Hippocampal formation (tissue), 2 donors: ENCODE measurements at places on chromosomes 3 and 15.

DNA sequence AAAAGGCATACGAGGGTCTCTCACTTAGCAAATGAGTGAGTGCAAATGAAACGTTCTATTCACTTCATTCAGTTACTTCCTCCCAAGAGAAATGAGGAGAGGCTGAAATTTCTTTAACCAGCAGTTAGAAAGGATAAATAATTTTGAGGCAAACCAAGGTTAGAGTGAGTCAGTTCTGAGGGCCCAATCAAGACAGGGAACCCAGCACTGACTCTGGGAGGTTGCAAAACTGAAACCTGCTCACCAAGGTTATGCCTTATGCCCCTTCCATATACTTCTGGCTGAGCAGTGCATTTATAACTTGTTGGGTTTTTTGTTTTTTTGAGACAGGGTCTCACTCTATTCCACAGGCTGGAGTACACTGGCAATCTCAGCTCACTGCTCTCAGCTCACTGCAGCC lies 4.5 kb upstream of the RPSA start:
- no peak for DNase-seq

GRCh38 chr15:99212406-99212805 lies 37.0 kb downstream of the TTC23 start:
- no peak for DNase-seq

DNA sequence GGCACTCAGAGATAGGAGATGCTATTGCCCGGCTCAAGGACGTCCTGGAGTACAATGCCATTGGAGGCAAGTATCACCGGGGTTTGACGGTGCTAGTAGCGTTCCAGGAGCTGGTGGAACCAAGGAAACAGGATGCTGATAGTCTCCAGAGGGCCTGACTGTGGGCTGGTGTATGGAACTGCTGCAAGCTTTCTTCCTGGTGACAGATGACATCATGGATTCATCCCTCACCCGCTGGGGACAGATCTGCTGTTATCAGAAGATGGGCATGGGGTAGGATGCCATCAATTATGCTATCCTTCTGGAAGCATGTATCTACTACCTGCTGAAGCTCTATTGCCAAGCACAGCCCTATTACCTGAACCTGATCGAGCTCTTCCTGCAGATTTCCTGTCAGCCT lies 26.4 kb downstream of the BCL2A1 start:
- no peak for DNase-seq

DNA sequence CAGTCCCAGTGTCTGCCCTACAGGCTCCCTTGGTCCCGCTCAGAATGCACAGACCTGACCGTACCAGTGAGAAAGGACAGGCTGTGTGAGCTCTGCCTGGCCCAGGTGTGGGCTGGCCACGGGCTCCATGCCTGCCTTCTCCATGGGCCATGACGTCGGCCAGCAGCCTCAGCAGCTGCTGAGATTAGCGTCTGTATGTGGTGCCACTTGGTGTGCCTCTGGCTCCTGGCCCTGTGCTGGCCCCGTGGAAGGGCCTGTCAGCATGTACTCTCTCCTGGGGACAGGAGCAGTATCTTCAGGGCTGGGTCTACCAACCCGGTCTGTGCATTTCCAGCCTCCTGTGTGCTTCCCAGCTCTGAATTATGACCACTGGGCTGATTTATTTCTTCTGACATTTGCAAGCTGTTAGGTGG lies 25.7 kb downstream of the KLF13 start:
- DNase-seq: no peak

GRCh38 chr3:42191443-42191747 lies 74.6 kb downstream of the CCK start:
- DNase-seq: no peak

GRCh38 chr3:152048831-152049230 lies 175.4 kb downstream of the SUCNR1 start:
- DNase-seq: no peak

DNA sequence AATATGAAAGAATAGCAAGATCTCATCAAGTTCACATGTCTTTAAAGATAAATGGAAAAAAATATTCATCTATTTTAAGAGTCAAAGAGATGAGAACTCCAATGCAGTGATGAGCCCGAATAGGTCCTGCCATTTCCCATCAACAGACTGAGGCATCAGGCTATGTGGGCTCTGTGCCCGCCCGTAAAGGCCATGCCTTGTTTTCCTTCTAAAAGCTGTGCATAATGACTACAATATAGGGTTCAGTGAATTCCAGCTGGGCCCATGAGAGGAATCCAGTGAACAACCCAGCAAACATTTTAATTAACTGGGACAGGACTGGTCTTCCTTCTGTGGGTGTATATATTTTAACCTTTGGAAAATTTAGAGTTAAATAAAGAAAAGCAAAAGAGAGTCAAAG lies 44.6 kb downstream of the RASGRP1 start:
- no peak for DNase-seq

- no peak for DNase-seq
Observed at GRCh38 chr3:131933665-131934064, 101.1 kb downstream of the CPNE4 start.

DNA sequence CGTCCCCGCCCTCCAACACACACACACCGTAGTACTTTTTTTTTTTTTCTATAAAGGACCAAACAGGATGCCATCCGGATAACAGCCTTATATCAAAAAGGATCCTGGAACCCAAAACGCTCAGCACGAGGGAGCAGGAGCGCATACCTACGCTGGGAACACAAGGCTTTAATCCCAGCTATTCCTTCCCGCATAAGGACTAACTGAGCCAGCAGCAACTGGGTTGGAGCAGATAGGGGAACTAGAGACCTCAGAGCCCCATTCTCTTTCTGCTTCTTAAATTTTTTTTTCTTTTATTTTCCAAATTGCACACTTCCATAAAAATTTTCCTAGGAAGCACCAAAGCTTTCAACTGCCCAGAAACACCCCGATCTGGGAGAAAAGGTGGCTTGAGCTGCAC lies 1.3 kb downstream of the TRANK1 start:
- no peak for DNase-seq

- no peak for DNase-seq
Observed at GRCh38 chr15:66873856-66874255, 171.8 kb downstream of the SMAD6 start.

DNA sequence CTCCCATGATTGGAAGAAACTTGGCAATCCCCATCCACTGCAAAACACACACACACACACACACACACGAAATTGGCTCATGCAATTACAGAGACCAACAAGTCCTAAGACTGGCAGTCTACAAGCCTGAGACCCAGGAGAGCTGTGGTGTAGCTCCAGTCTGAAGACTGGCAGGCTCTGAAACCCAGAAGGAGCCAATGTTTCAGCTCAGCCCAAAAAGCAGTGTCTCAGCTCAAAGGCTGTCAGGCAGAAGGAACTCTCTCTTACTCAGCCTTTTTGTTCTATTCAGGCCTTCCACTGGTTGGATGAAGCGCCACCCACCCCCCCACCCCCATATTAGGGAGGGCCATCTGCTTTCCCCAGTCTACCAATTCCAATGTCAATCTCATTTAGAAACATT lies 32.1 kb downstream of the MESD start:
- DNase-seq: no peak

GRCh38 chr3:78268716-78269668 lies 1229.1 kb downstream of the ROBO2 start:
- no peak for DNase-seq

- DNase-seq: no peak
Observed at GRCh38 chr3:132654721-132655120, 4.9 kb downstream of the ACAD11 start.

DNA sequence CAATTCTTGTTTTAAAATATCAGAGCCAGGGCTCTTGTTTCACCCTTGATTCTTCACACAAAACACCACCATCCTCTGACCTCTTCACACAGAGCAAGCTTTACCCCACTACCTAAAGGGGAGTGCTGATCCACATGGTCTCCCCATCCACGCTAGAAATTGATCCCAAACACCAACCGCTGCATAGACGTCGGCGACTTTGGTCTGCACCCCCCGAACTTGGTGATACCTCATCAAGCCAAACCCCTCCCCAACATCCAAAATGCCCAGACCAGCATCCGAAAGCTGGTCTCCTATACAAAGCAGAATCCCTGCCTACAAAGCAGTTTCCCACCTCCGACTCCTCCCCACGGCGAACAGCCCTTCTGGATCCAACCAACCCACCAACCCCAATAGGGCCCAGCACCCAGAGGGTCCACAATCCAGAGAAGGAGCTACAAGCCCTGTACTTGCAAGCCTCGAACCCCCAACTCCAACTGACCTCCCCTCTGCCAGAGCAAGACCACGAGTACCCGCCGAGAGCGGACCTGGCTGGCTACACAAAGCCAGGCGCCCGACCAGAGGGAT lies 25.8 kb upstream of the MTHFS start:
- DNase-seq: no peak

DNA sequence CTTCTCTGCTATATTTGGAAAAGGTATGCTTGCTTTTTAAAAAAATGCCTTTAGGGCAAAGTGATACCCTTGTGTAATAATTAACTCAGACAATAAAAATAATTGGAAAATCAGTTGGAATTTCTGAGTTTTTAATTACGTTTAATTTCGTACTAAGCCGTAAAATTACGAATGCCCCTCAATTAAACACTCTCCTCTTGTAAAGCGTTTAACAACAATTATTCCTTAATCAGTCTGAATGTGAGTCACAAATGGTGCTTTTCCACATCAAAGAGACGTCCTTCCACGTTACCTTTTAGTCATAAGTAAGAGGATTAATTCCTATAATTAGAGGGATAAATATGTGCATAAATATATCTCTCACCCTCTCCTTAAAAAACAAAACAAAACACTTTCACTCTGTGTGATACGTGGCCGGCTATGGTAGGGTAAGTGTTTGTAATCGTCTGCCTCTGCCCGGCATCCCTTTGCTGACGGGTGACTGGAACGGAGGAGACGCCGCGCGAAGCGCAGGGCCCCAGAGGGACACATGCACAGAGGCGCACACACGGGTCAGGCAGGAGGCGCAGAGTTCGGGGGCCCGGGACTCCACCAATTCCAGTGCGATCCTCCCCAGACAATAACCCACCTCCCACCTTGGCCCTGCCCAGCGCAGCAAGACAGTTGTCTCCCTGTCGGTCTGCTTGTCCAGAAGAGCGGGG lies 9.7 kb upstream of the MEIS2 start:
- DNase-seq: no peak

GRCh38 chr15:98002866-98003265 lies 42.4 kb downstream of the ARRDC4 start:
- no peak for DNase-seq

GRCh38 chr3:144968750-144969350 lies 997.2 kb downstream of the DIPK2A start:
- no peak for DNase-seq

GRCh38 chr3:59811160-59811559 lies 761.3 kb upstream of the CFAP20DC start:
- no peak for DNase-seq

- no peak for DNase-seq
Observed at GRCh38 chr3:135237371-135238143, 442.5 kb downstream of the EPHB1 start.

DNA sequence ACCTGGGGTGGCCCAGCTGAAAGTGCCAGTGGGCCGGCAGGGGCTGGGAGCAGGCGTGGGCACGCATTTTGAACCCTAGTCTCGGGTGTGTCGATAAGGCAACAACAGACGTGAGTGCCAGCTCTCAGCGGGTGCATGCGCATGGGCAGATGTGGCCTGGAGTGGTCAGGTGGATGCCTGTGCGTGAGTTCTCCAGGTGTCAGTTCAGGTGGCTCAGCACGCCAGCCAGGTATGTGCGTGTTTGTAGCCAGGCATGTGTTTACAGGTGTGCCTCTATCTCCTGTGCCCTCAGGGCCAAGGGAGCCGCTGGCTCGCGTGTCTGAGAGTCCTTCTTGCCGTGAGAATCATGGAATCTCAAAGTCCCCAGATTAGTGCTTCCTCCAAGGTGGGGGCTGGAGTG lies 14.8 kb downstream of the CYP1A2 start:
- no peak for DNase-seq

GRCh38 chr15:90953947-90954711 lies 555 bp upstream of the RCCD1 start:
- no peak for DNase-seq

GRCh38 chr3:178522200-178523052 lies 13.8 kb upstream of the KCNMB2 start:
- DNase-seq: no peak
